ENCODE measurements at places on chromosomes 5 and 9.

- DNase-seq: no peak
These were observed 84.9 kb downstream of the VAV2 start for GRCh38 chr9:133906932-133907910.

- DNase-seq: peak; percentile 97
These were observed 12.6 kb downstream of the TRIM23 start for GRCh38 chr5:65611524-65611923.

- no peak for DNase-seq
These were observed 1819.8 kb upstream of the C9orf72 start for GRCh38 chr9:29393064-29393463.

- DNase-seq: no peak
These were observed 83.0 kb downstream of the ELAVL2 start for GRCh38 chr9:23743036-23743435.

DNA sequence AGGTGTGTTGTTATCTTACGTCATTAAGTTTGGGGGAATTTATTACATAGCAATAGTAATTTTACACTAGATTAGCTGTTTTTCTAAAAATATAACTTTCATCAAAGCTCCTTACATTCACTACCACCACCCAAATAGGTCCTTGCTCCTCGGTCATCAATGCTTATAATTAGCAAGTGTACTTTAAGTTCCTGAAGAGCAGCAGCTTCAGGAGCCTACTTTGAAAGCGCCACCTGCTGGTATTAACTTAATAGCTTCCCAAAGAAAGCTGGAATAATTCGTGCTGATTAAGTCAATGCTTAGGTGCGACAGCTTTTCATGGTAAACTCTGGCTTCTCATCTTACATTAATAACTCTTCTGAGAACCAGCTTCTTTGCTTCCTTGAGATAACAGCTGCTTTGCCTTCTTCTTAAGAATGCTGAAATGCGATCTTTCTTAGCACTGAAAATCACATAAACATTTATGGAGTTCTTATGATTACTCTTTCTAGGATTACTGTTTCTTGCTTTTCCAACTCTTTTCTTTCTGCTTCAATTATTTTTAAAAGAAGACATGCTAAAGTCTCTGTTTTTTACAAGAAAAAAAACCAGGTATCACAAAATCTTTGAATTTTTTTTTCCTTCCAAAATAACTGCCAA lies 10.0 kb upstream of the C5 start:
- DNase-seq: peak; percentile 86

DNA sequence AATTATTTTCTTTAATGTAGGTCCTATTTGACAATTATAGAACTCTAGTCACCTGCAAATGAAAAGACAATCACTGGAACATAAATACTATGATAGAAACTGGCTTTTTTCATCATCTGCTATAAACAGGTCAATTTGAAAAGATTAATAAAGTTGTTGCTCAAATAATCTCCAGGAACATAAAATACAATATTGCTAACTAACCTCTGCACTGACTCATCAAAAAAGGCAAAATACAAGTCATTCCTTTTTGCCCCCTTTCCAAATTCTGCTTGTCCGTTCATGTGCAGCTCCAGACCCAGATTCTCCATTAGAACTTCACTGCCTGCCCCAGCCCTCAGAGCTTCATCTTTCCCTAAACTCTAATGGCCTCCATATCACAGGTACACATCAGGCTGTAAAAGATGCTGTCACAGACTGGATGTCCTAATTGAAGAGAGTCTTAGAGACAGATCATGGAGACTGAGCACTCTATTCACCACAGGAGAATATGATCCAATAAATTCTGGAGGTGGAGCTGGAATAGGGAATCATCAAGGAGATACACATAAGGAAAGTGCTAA lies 1.6 kb downstream of the DCTN4 start:
- DNase-seq: no peak

DNA sequence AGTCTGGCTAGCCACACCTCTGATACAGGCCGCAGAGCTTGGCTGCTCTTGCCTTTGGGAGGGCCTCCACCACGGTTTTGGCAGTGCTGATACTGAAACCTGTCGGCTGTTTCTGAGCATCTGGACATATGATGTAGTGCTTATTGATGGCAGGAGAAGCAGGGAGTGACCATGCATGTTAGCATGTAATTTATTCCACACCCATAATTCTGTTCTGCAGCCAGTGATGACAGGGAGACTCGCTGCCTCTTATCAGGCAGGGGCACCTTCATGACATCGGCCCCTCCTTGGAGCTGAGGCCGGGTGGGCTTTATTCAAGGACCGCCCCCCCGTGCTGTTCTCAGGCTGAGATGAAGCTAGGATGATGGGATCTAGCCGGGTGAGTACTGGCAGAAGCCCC lies 49.0 kb downstream of the OLFM1 start:
- DNase-seq: no peak

- DNase-seq: no peak
These were observed 46.7 kb upstream of the PPP1R2B start for GRCh38 chr5:156803404-156803803.

- no peak for DNase-seq
These were observed 77.9 kb upstream of the DAB2 start for GRCh38 chr5:39502704-39503103.

- no peak for DNase-seq
These were observed 37.7 kb downstream of the IPO11 start for GRCh38 chr5:62450259-62450658.

GRCh38 chr9:76292246-76292645 lies 102.0 kb downstream of the RFK start:
- no peak for DNase-seq

- peak; percentile 71 for DNase-seq
These were observed 69.0 kb downstream of the TSPAN17 start for GRCh38 chr5:176716320-176716719.

GRCh38 chr5:140632366-140633020 lies 482 bp downstream of the CD14 start:
- DNase-seq: peak; percentile 88

- DNase-seq: no peak
These were observed 67.4 kb downstream of the LIX1 start for GRCh38 chr5:97074859-97075489.
